ENCODE measurements at places on chromosomes 1 and 21.

- DNase-seq = no peak
Measured at GRCh38 chr1:173661271-173661670, 8.4 kb downstream of the ANKRD45 start.

GRCh38 chr1:94193128-94193527 lies 44.3 kb downstream of the ARHGAP29 start:
- no peak for DNase-seq

GRCh38 chr1:112507921-112508277 lies 866 bp upstream of the WNT2B start:
- DNase-seq = no peak

GRCh38 chr21:38413958-38414548 lies 84.2 kb downstream of the ERG start:
- DNase-seq = no peak

GRCh38 chr1:87806379-87807094 lies 477.9 kb downstream of the LMO4 start:
- no peak for DNase-seq

- no peak for DNase-seq
Measured at GRCh38 chr1:36151134-36151844, 2.0 kb upstream of the TRAPPC3 start.

DNA sequence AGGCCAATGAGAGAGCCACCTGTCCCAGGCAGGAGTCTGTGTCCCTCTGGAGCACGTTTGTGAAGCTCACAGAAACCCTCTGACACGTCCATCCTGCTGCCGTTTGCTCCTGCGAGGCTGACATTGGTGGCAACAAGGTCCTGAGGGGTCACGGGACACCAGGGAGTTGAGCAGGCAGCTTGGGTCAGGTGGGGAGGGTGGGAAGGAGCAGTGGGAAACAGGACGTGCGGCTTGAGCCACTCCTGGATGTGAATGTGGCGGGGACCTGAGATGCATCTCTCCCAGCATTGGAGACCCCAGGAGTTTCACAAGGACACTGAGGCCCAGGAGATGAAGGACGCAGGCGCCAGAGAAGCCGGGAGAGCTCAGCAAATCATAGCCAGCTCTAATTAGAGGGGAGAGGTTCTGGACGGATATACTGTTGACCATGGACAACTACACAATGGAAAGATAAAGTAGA lies 149.0 kb downstream of the PEX14 start:
- DNase-seq = no peak

GRCh38 chr1:219514728-219515127 lies 98.2 kb downstream of the ZC3H11B start:
- DNase-seq = no peak

GRCh38 chr1:241396747-241397681 lies 40.0 kb upstream of the RGS7 start:
- DNase-seq = no peak

DNA sequence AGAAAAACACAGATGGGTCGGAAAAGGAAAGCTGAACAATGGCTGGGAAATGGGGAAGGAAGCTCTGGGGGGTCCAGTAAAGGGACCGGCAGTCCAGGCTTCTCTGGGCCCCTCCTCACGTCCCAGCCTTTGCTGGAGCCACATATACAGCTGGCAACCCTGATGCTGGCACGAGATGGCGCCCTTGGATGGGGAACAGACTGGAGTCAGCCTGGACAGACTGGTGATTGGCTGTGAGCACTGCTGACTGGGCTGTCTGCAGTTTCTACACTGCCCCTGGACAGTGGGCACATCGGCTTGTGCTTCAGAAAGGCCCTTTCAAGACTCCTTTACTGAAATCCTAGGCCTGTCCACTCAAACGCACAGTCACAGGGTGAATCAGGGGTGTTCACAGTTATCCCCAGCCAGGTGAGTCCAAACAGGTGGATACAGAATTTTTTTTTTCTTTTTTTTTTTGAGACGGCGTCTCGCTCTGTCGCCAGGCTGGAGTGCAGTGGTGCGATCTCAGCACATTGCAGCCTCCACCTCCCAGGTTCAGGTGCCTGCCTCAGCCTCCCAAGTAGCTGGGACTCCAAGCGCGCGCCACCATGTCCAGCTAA lies 31.1 kb upstream of the ZBTB40 start:
- peak; percentile 47 for DNase-seq

DNA sequence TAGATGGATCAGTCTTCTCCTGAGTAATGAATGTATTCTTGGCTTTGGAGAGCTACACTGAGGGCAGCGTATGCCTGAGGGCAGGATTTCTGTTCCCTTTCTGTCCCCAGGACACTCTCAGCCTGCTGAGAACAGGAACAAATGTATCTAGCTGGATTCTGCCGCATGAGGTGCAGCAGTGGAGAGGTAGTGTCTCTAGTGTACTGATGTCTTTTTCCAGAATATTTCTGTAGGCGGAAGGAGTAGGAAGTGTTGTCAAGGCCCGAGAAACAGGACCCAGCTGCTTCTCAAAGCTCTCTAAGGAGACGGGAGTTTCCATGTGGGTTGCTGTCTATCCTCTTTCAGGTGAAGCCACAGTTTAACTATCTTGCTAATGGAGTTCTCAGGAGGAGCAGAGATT lies 65.5 kb downstream of the MT1HL1 start:
- no peak for DNase-seq

DNA sequence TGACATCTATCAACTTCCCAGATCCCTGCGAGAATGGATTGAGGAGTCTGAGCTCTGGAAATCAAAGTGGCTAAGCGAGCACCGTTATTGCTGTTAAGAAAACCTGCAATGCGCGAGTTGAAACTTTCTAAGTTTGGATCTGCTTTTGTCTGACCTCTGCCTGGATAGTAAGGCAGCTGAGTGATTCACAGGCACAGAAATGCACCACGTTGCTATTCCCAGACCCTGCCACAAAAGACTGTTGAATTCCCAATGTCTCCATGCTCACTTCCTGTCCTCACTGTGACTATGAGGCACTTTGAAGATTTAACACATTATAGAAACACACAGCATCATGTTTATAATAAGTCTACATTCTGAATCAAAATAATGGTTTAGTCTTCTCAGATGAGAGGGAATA lies 27.1 kb upstream of the CNIH3 start:
- peak; percentile 70 for DNase-seq

- no peak for DNase-seq
Measured at GRCh38 chr1:205047764-205048231, 4.8 kb downstream of the CNTN2 start.

DNA sequence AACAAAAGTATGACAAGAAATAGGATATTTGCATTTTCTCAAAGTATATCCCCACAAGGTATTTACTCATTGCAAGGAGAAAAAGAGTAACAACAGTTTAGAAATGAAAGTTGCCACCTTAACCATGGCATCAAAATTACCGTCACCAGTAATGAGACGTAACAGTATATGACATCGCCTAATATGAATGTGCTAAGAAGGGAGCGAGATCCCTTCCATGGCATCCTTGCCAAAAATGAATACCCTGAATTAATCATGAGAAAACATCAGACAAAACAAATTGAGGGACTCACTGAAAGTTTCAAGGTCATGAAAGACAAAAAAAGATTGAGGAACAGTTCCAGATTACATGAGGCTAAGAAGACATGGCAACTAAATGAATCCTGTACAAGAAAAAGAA lies 78.9 kb upstream of the MROH9 start:
- DNase-seq = peak; percentile 5

DNA sequence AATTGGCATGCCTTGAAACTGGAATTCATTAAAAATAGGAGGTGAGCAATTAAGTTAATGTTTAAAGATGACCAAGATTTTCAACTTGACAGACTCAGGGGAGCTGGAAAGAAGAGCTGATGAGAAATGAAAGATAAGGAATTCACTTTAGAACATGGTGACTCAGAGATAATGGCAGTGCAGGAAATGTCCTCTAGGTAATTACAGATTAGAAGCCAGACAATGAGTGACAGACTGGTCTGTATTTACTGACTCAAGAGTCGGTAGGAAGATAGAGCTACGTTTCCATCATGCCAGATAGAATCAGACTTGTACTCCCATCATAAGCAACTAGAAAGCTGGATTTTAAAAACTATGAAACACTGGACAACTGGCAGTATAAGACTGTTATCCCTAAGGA lies 151.6 kb downstream of the AJAP1 start:
- DNase-seq = no peak

DNA sequence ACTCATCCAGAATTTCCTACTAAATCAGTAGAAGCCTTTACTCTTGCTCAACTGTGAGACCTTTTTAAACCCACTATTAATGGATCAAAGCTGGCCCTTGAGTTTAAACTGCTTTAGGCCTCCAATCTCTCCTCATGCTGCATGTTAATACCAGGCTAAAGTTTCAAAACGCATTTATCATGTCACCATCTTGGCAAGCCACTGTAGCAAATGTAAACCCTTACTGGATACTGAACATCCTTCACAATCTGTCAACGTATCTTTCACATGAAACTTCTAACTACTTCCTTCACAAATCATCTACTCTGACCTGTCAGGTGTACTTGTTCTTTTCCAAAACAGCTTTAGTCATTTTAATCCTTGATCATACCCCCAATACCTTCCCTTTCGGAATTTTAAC lies 3.0 kb downstream of the PAXBP1 start:
- peak; percentile 12 for DNase-seq

DNA sequence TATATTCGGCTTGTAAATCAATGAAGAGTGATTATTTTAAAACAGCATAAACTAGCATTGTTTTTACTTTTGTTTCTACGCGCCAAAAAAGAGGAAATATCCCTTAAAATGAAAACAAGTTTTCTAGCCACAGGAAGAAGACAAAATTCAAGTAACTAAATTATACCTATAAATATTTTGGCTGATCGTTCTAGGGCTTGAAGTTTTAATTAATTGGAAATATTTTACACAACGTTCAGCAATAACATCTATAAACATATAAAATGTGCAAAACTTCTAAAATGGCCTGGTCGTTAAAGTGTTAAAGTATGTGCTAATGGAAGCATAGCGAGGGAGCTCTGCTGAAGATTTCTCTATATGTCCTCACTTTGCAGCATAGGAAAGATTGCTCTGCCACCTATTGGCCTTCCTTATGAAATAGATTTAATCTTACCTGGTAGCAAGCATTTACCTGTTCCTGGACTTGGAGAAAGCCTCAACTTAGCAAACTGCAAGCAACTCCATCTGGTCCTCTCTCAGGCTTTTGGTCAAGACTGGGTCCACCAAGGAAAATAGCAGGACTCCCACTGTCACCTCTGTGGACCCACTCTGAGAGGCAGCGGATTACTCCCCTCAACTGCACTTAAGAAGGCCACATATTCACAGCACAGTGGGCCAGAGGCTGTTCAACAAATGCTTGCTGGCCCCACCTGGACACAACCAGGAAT lies 351.3 kb upstream of the RUNX1 start:
- DNase-seq = peak; percentile 59

DNA sequence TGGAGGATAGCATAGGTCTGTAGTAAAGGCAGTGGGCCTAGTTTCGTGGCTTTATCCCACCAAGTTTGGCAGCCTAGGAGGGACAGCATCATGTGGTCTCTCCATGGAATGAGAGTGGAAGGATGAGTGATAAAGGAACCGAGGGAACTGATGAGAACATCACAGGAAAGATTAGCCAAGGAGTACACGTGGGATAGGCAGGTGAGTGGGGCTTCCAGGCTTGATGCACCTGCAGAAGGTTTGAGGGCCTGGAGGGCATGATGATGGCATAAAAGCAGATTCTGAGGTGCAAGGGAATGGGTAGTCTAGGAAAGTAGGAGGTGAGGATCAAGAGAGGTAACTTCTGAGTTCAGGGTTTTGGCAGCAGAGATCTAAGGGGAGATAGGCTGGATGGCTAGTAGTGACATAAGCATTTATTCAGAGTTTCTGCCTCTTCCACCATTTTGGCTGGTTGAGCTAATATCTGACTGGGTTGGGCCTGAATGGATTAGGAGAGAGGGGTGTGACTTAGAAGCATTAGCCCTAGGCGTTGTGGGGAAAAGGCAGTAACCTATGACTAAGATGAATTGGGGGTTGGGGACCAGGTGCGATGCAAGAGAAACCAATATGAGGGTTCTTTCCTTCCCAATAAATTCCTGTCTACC lies 9.1 kb downstream of the PTGFRN start:
- no peak for DNase-seq

- DNase-seq = no peak
Measured at GRCh38 chr1:225942574-225942973, 1.6 kb upstream of the LEFTY2 start.

DNA sequence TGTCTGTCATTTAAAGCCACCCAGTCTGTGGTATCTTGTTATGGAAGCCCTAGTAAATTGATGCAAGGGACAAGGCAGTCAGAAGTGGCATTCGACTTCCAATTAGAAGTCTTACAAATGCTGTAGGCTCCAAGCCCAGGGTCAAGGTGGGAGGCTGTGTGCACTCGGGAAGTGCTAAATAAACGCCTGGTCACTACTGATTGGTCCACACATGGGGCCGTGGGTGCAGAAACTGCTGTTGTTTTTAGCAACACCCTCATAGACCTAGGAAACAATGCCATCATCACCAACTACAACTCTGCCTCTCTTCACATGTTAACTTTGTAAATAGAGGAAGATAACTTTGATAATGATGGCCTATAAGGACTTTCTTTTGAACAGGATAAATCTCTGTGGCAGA lies 20.2 kb upstream of the ZBTB21 start:
- no peak for DNase-seq

- DNase-seq = peak; percentile 92
Measured at GRCh38 chr1:197467881-197468280, 199.8 kb downstream of the CRB1 start.

- peak; percentile 53 for DNase-seq
Measured at GRCh38 chr1:51693419-51694155, 76.7 kb downstream of the OSBPL9 start.

DNA sequence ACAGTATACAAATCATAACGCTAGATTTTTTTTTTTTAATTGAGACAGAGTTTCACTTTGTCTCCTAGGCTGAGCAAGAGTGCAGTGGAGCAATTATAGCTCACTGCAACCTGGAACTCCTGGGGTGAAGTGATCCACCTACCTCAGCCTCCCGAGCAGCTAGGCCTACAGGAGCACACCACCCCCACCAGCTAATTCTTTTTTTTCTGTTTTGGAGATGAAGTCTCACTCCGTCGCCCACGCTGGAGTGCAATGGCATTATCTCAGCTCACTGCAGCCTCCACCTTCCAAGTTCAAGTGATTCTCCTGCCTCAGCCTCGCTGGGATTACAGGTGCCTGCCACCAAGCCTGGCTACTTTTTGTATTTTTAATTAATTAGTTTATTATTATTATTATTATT lies 21.3 kb downstream of the NPR1 start:
- no peak for DNase-seq

GRCh38 chr1:164969253-164969652 lies 387.3 kb downstream of the LMX1A start:
- DNase-seq = no peak
